Activated CD8-positive, alpha-beta T cell treated with anti-CD3 and anti-CD28 coated beads, Interleukin-2, amount 10 ng/mL, durations not matched to agents 7 days and 5 days (primary cell): ENCODE measurements at places on chromosomes 13 and 19. TPM values are rescaled to one million over a fixed set of nuclear protein-coding genes. Genes with fewer than 3 reads are reported as not detected.

DNA sequence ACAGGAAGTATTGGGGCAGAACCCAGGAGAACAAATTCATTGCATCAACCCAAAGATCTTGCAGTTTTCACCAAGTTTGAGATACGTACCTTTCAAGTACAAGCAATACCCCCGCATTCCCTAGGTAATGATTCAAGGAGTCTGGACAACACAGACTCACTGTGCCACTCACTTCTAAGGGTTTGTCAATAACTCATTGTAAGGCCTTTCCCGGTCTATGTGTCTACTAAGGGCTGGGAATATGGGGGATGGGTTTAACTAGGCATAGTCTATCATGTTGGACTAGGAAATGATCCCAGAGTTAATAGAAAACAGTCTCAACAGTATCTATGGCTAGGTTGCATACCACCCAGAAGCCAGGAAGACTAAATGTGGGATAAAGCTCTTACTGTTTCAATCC is 8.3 kb upstream of the ITM2B start:
- H3K36me3 ChIP-seq = no peaks in the 10 kb centered on the region
- no peak for DNase-seq
- H3K27ac ChIP-seq = no peak overlapping the region

NLRP4 gene
- total RNA-seq = not detected

- H3K4me3 ChIP-seq = no peak overlapping the region
- peaks cover 5% of the 10 kb centered on the region for H3K4me1 ChIP-seq
- H3K27ac ChIP-seq = no peak overlapping the region
- peaks cover 44% of the 10 kb centered on the region for H3K36me3 ChIP-seq
- DNase-seq = no peak
Observed at GRCh38 chr19:1122972-1123363, 19.2 kb downstream of the GPX4 start.

ATF5 gene
- 7.1 TPM for total RNA-seq

GRCh38 chr13:91141543-91142061 is 205.9 kb upstream of the MIR17HG start:
- H3K36me3 ChIP-seq = no peaks in the 10 kb centered on the region
- no peak overlapping the region for H3K27ac ChIP-seq
- no peak for DNase-seq

STK24 gene
- total RNA-seq = 151 TPM

C5AR2 gene
- total RNA-seq = 0.21 TPM

DNA sequence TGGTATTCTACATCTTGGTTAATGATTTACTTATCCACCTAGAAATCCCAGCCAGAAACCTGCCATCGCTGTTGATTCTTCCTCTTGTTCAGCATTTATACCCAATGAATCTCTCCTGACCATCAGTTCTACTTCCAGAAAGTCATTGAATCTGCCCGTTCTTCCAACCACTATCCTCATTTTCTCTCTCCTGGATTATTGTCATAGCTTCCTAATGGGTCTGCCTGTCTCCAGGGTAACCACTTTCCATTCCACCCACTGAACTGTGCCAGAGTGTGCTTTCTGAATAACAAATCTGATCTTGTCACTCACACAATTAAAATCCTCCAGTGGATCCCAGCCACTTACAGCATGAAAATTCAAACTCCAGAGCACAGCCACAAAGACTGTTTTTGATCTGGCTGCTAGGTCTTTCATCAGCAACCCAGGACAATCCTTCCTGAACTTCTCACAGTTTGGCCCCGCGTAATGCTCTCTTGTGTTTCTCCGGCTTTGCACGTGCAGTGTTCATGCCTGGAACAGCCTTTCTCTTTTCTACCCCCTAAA is 330.6 kb downstream of the SPRY2 start:
- H3K4me3 ChIP-seq = no peak overlapping the region
- no peak overlapping the region for H3K27ac ChIP-seq
- H3K27me3 ChIP-seq = no peaks in the 10 kb centered on the region
- no peaks in the 10 kb centered on the region for H3K36me3 ChIP-seq

- no peak overlapping the region for H3K4me3 ChIP-seq
- H3K4me1 ChIP-seq = peaks cover 26% of the 10 kb centered on the region
- H3K36me3 ChIP-seq = peaks cover 10% of the 10 kb centered on the region
- peak overlapping the region; percentile 54 for H3K27ac ChIP-seq
Observed at GRCh38 chr19:8387688-8388611, 2.2 kb upstream of the RAB11B start.

ZNF723 gene
- total RNA-seq = not detected

ONECUT3 gene
- not detected for total RNA-seq

DNA sequence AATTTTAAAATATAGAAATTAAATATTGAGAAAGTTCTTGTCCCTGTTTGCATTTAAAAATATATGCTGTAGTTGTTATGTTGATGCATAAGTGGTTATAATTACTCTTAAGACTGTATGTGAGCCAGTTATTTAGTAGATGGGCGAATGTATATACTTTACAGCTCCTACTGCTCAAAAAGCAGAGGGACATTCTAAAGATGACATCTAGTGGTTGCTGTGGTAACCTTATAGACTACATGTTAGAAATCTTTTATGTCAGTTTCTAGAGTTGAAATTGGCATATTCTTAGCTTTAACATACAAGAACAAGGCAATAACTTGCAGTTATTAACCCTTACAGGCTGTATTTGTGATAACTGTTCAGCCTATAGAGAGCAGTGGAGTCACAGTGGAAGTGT is 160.5 kb downstream of the OLFM4 start:
- H3K4me1 ChIP-seq = no peaks in the 10 kb centered on the region
- H3K4me3 ChIP-seq = no peak overlapping the region
- H3K27ac ChIP-seq = no peak overlapping the region
- DNase-seq = no peak
- H3K27me3 ChIP-seq = no peaks in the 10 kb centered on the region

- no peak overlapping the region for H3K4me3 ChIP-seq
- no peak overlapping the region for H3K27ac ChIP-seq
- no peaks in the 10 kb centered on the region for H3K4me1 ChIP-seq
- no peaks in the 10 kb centered on the region for H3K36me3 ChIP-seq
- no peak for DNase-seq
- H3K27me3 ChIP-seq = no peaks in the 10 kb centered on the region
Observed at GRCh38 chr13:93101226-93101734, 125.3 kb upstream of the GPC6 start.

DNA sequence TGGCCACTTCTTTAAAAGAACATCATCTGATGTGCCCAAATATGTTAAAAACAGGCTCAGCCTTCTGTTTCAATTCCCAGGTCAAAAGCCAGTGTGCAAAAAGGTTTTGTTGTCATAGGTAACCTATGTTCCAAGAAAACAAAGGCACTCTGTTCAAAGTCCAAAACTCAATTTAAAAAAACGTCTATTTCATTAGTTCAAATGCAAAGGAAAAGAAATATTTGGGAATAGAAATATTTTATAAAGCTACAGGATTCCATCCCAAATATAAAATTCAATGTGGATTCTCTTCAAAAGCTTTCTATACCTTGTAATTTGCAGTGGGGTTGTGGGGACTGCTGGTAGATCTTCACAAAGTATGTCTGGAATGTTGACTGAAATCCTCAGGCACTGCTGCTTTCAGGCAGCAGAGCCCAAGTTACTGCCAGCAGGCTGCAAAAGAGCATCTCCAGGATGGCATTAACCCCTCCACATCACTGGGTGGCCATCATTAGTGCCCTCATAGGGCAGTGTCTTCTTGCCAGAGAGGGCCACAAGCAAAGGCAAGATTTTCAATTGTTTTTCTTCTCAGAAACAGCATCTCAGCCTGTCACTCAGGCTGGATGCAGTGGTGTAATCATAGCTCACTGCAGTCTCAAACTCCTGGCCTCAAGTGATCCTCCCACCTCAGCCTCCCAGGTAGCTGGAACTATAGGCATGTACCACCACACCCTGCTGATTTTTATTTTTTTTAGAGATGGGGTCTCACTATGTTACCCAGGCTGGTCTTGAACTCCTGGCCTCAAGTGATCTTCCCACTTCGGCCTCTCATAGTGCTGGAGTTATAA is 22.8 kb upstream of the STK24 start:
- DNase-seq = no peak
- H3K27me3 ChIP-seq = peaks cover 10% of the 10 kb centered on the region
- no peaks in the 10 kb centered on the region for H3K36me3 ChIP-seq
- peaks cover 9% of the 10 kb centered on the region for H3K4me1 ChIP-seq
- no peak overlapping the region for H3K27ac ChIP-seq
- no peak overlapping the region for H3K4me3 ChIP-seq

FAM124A gene
- total RNA-seq = not detected

CACNG6 gene
- total RNA-seq = not detected

IGFL3 gene
- not detected for total RNA-seq

SULT2B1 gene
- total RNA-seq = not detected

SLC8A2 gene
- 0.05 TPM for total RNA-seq

DNA sequence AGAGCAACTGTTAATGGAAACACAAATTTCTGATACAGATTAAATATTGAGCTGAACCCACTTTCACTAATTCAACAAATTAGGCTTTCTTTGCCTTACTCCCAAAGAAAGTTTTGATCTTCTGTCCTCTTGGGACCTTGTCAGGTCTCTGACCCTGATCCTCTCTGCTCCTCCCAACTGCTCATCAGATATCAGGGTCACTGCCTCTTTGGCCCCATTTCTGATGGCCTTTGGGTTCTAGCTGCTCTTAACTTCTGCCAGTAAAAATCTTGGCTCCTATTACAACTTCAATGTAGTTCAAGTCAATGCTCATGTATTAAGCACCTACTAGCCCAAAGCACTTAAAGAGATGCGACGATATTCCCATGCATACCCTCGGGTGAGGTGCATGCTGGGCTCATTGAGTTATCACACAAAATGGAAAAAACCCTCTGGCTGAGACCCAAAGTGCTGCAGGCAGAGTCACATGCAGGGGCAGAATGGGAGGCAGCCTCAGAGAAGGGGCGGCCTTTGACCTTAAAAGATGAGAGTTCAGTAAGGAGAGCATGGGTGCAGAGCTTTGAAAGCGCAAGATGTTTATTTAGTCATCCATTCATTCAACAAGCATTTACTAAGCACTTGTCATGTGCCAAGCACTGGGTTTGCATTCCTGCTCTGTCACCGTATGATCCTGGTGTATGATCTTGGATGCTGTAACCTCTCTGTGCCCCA is 183.4 kb downstream of the USP12 start:
- no peak for DNase-seq
- peaks cover 8% of the 10 kb centered on the region for H3K4me1 ChIP-seq
- no peak overlapping the region for H3K27ac ChIP-seq
- H3K4me3 ChIP-seq = no peak overlapping the region
- H3K27me3 ChIP-seq = peaks cover 9% of the 10 kb centered on the region
- no peaks in the 10 kb centered on the region for H3K36me3 ChIP-seq

- no peak for DNase-seq
- H3K27ac ChIP-seq = no peak overlapping the region
Observed at GRCh38 chr13:106151056-106151699, 384.3 kb downstream of the EFNB2 start.

ZNF578 gene
- 1.4 TPM for total RNA-seq

DNA sequence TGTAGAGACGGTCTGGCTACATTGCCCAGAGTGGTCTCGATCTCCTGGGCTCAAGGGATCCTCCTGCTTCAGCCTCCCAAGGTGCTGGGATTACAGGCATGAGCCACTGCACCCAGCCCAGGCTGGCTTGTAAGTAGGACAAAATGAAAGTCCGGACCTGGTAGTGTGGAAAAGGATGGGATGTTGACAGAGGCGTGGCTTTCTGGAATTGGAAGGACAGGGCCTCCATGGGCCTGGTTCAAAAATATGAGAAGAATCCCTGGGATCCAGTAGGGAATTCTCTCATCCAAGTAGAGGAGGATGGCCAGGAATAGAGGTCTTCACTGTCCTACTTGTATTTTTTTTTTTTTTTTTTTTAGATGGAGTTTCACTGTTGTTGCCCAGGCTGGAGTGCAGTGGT is 64.9 kb downstream of the TRPM4 start:
- DNase-seq = no peak
- no peak overlapping the region for H3K27ac ChIP-seq
- H3K27me3 ChIP-seq = no peaks in the 10 kb centered on the region
- no peaks in the 10 kb centered on the region for H3K36me3 ChIP-seq
- H3K4me3 ChIP-seq = no peak overlapping the region

GRCh38 chr19:5247957-5248705 is 92.5 kb downstream of the PTPRS start:
- no peak overlapping the region for H3K27ac ChIP-seq
- no peak overlapping the region for H3K4me3 ChIP-seq
- no peaks in the 10 kb centered on the region for H3K36me3 ChIP-seq
- no peaks in the 10 kb centered on the region for H3K27me3 ChIP-seq
- H3K4me1 ChIP-seq = no peaks in the 10 kb centered on the region
- DNase-seq = no peak

DNA sequence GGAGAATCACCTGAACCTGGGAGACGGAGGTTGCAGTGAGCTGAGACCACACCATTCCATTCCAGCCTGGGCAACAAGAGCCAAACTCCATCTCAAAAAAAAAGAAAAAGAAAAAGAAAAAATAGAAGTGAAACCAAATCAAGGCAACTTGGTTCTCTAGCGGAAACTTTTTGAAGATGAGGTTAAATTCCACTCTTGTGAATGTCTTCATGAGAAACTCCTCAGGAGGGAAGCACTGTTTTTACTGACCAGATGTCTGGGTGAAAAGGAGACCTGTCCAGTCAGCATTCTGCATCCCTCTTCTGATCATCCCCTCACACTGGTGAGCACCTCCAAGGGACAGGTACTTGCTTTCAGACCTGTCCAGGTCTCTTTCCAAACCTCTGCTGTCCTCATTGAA is 15.8 kb downstream of the BRD4 start:
- DNase-seq = no peak
- H3K4me3 ChIP-seq = no peak overlapping the region
- H3K36me3 ChIP-seq = peaks cover 16% of the 10 kb centered on the region
- peak overlapping the region; percentile 81 for H3K27ac ChIP-seq
- no peaks in the 10 kb centered on the region for H3K27me3 ChIP-seq

- peaks cover 10% of the 10 kb centered on the region for H3K27me3 ChIP-seq
- no peak overlapping the region for H3K4me3 ChIP-seq
- H3K36me3 ChIP-seq = no peaks in the 10 kb centered on the region
Observed at GRCh38 chr19:13089857-13090507, 12.7 kb downstream of the LYL1 start.

DNA sequence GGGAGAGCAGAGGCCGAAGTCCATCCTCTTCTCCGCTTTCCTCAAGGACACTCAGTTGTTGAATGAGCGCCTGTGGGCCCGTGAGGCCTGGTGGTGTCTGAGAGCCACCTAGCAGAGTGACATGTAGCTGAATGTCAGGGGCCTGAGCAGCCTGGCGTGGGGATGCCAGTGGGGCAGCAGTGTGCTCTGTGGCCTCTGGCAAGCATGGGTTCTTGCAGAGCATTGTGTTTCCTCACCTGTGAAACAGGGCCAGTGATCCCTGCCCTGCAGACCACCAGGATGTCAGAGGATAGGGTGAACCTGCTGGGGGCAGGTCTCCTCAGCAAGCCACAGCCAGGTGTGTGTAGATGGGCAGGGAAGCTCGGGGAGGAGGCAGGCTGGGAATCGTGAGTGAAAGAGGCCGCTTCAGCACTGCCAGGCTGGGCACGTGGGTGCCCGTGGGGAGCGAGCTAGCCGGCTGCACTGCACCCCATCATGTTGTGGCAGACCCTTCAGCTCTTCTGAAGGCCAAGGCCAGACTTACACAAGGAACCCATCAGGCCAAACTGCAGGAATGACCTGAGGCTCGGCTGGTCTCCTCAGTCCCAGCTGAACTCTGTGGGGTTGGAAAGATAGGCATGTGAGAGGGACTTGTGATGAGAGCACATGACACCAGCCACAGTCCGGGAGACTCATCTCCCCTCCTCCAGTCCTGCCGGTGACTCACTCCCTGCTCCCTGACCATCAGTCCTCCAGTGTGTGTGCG is 5.0 kb downstream of the PPP1R37 start:
- peaks cover 15% of the 10 kb centered on the region for H3K36me3 ChIP-seq
- H3K27ac ChIP-seq = peak overlapping the region; percentile 43
- H3K4me3 ChIP-seq = no peak overlapping the region
- no peak for DNase-seq
- no peaks in the 10 kb centered on the region for H3K27me3 ChIP-seq
